ENCODE measurements at places on chromosomes 3 and 15.

DNA sequence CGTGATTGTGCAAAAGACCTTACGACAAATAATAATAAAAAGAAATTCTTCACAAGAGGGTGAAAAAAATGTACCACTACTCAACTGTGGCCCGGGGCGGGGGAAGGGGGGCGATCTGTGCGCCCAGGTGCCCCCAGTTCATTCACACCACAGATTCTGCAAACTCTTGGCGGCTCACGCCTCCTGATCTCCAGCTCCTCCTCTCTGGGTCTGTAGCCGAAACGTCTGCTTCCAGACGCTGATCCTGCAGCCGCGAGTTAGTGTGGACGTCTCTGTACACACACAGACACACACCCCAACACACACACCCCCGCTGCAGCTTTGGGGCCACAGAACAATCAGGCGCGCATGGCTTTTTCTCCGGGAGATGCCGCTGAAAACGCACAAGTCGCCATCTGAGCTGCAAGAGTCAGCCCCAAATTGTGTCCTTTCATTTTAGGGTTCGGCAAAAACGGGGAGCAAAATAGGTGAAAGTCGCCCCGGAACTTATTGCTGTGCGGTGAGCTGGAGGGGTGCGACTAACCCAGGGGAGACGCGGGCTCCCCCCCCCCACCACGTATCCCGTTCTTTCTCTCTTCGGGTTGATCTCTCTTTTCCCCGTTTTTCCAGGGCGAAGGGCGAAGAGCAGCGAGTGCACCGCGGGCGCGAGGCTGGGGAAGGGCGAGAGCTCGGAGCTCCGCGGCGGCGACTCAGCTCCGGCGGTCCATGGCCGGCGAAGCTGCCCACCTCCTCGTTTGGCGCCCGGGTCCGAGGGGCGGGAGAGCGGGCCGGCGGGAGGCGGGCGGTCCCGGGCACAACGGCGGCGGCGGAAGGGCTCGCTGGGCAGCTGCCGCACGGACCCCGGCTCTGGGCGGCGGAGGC, 505 bp upstream of the WNT5A start:
- peak; percentile 79 for DNase-seq

DNA sequence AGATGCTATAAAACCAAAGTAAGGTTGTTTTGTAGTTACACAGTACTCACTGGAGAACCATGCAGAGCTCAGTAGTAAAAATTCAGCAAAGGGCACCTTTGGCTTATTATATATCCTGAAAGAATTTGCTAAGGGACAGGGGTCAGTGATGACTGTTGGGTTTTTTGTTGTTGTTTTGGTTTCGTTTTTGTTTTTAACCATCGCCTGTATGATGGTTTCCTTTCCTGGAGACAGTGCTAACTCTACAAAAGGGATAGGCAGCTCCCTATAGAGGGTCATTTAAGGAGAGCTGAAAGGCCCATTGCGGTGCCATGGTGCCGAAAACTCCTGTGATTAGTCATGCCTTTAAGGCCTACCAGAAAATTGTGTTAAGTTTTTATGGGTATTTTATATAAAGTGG, 118.2 kb upstream of the GOLIM4 start:
- DNase-seq: peak; percentile 9

GRCh38 chr3:52827441-52827840, 3.0 kb downstream of the ITIH4 start:
- peak; percentile 49 for DNase-seq

GRCh38 chr3:53595660-53596059, 101.2 kb downstream of the CACNA1D start:
- no peak for DNase-seq

- DNase-seq: peak; percentile 62
Observed at GRCh38 chr3:177615015-177615414, 417.7 kb upstream of the TBL1XR1 start.

- DNase-seq: peak; percentile 67
Observed at GRCh38 chr3:71074423-71074822, 509.1 kb downstream of the FOXP1 start.

DNA sequence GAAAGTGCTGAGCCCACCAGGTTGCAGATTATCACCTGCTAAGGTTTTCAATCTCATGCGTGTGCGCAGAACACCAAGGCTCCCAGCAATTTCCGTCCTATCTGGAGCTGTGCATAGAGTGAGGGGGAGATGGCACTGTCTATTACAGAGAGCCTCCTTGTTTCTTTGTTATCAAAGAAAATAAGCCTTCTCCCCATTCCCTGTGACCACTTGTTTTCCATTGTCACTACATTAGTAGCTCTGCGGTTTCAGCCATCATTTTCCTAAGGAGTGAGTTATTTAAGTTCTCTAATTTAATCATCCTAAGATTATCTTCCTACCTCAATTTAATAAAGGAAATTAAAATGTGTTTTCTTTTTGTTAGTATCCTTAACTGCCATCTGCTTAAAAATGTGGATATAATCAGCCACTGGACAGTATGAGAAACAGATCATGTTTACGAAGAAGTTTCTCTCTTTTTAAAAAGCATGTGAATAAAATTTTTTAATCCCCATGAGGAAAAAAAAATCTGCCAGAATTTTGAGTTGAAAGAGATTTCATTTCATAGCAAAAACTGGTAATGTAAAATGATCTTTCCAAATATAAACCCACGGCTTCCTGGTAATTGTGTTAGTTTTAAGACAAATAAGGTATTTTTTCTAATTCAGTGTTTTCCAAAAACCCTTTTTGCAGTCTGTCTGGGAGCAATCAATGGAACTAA, 172.3 kb upstream of the UBE2E1 start:
- DNase-seq: no peak

DNA sequence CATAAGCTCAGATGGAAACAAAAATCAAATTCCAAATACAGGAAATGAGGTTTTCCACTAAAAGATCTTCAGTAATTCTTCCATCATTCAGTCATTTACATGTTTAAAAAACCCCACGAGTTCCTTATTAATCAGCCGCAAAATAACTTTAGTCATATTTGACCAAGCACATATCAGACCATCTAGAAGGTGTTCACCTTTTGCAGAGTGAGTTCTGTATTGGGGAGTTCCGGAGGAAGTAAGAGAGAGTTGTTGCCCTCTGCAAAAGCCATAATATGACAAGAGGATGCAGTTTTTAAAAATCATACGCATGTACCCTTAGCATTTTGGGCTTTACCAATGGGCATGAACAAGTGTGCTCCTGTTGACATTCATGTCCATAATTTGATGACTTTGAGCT, 61.6 kb downstream of the CCR1 start:
- DNase-seq: no peak

DNA sequence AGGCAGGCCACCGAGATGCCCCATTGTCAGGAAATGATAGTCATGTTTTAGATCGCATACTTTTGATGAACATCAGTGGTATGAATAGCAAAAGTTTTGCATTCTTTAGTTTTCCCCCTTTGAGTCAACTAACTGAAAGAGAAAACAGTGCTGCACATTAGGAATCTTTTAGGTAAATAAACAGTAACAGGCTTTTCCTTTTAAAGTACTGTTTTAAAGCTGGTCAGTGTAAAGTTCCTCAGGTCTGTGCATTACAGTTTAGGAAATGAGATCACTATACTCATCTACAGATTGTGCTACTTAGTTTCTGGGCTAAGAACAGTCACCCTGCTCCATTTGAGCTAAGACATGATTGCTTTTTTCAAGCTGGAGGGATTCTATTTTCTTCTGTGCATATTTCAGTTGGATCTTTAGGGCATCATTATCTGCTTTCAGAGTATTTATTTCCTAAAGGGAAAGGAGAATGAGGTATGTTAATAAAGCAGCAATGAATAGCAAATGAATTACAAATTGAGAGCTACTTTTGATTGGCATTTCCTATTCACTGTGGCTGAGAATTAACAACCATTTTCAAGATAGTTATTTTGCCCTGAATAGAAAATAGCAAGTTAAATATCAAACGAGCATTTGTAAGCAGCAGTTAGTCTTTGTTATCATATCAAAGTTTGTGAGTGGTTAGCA, 36.5 kb downstream of the FAM98B start:
- DNase-seq: peak; percentile 56

DNA sequence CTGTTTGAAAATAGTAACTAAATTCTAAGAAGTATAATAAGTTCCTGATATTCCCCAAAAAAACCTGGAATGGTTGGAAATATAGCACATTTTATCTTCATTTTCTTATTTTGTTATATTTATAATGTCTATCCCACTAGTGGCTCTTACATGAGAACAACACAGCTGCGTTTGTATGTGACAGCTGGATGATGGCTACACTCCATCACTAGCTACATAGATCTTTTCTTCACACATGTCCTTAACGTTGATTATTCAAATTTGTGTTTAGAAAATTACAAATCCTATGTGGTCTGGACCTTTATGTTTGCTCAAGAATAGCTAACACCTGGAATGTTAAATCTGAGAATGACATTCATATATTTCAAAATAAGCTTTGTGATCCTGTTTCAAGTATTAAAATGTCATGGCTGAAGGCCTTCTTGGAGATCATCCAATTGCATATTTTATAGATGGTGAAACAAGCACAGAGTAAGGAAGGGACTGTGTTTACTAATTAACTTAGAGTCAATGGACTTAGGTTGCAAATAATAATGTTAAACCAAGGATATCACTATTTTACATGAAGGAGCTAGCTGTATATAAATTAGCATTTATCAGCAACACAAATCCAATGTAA, 60.8 kb downstream of the ATP13A5 start:
- no peak for DNase-seq

- DNase-seq: no peak
Observed at GRCh38 chr15:90907838-90908507, 4.9 kb downstream of the MAN2A2 start.

DNA sequence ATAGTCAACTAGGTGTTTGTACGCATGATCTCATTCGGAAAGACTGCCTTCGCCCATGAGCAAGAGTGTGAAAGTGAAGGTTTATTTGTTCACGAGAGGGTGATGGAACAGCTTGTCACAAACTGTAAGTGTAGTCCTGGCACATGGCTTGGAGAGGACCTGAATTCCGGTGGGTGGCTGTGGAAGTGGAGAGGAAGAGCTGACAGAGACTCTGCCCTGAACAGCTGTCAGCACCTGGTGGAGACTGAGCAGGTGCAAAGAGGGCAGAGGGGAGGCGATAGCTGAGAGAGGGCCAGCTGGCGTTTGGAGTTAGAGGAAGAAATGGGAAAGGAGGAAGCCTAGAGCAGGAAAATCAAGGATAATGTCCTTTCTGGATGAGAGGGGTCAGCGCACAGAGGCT, 155.7 kb downstream of the EEFSEC start:
- DNase-seq: no peak

GRCh38 chr3:30650348-30650995, 44.1 kb downstream of the TGFBR2 start:
- no peak for DNase-seq

DNA sequence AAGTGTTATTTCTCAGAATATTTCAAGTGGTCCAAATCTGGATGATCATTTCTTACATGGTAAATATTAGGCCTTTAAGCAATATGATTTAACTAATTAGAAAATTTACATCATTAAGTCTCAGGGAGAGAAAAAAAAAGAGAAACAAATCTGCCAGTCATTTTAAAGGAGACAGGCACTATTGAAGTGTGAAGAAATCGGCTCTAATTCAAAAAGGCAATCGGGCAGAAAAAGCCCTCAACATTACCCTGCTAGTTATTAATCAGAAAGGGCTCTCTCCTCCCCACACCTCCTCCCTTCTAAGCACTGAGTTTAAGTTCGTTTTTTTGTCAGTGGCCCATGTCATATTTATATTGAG, 215.9 kb downstream of the MEIS2 start:
- DNase-seq: no peak

DNA sequence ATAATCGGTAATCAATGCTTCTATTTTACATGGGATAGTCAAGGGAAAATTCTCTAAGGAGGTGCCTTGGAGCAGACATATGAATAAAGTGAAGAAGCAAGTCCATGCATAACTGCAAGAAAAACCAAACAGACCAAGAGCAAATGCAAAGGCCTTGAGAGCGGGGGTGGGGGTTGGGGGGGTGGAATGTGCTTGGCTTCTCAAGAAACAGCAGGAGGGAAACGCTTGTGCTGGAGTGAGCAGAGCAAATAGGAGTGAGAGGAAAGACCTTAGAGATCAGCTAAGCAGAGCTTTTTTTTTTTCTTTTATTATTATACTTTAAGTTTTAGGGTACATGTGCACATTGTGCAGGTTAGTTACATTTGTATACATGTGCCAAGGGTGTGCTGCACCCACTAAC, 260.8 kb downstream of the ARPP21 start:
- no peak for DNase-seq

DNA sequence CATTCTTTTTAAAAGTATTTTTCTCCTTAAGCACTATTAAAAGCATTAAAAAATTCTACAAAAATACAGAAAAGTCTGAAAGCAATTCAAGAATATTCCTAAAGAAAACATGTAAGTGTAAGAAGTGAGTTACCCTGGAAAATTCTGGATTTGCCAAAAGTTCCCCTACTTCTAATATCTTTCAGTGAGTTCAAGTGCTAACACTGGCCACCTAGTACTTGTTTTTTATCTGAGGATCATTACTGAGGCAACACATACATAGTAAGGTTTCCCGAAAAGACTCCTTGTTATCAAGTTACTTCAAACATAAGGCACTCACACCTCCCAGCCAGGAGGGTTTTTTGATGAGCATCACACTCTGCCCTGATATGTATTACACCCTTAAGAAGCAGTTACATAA, 158.4 kb downstream of the TIGIT start:
- no peak for DNase-seq

GRCh38 chr3:171173736-171174135, 147.2 kb upstream of the SLC2A2 start:
- no peak for DNase-seq

- DNase-seq: no peak
Observed at GRCh38 chr3:15151166-15151565, 52.2 kb upstream of the RBSN start.

DNA sequence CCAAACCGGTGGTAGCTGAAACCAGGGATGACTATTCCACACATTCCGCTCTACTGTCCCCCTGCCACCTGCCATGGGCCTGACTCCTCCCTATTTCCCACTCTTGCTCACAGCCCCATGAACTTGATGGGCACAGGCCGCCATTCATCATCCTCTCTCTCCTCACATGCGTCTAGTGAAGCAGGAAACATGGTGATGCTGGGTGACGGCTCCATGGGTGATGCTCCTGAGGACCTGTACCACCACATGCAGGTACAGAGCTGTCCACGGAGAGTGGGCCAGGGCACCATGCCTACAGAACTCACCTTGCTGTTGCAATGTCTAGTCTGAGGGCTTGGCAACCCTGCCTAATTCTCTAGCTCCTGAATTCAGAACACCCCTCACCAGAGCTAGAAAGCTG, 23.3 kb upstream of the MANF start:
- no peak for DNase-seq

DNA sequence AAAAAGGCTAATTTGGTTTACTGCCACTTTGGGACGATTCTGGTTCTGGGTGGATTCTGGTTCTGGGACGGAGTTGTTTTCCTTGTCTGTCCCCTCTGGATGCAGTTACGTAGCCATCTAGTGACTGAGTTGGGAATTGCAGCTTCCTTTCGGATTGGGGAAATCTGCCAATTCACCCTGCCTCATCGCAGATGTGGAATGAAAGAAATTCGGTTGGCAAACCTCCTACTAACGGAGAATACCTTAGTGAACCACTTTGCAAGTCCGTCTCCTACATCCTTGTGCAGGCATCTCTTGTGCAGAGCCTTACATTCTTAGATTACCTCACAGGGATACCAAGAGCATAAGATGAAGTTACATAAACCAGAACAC, 31.5 kb upstream of the AP4E1 start:
- DNase-seq: peak; percentile 87

- DNase-seq: no peak
Observed at GRCh38 chr3:97278506-97278905, 464.1 kb downstream of the EPHA6 start.
